ENCODE measurements at places on chromosomes 5 and 9.

DNA sequence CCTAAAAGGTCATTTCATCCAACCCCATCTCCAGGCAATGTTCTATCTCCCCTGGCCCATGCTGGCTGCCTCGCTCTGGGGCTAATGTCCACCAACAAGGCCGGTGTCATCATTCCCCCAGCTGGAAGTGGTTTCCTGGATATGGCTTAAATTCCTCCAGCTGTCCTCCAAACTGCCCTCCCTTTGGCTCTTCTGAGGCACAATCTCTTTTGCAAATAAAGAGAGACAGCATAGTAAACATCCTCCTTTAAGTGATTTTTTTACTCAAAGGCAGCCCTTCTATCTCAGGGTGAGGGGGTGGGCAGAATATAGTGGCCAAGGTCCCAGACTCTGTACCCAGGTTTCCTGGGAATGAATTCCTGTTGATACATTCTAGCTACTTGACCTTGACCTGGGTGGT lies 117.4 kb upstream of the PANK3 start:
- no peak for DNase-seq

GRCh38 chr5:137273511-137273910 lies 225.6 kb downstream of the SPOCK1 start:
- no peak for DNase-seq

- DNase-seq: no peak
These were observed 1233.8 kb upstream of the WWC1 start for GRCh38 chr5:167057665-167058064.

DNA sequence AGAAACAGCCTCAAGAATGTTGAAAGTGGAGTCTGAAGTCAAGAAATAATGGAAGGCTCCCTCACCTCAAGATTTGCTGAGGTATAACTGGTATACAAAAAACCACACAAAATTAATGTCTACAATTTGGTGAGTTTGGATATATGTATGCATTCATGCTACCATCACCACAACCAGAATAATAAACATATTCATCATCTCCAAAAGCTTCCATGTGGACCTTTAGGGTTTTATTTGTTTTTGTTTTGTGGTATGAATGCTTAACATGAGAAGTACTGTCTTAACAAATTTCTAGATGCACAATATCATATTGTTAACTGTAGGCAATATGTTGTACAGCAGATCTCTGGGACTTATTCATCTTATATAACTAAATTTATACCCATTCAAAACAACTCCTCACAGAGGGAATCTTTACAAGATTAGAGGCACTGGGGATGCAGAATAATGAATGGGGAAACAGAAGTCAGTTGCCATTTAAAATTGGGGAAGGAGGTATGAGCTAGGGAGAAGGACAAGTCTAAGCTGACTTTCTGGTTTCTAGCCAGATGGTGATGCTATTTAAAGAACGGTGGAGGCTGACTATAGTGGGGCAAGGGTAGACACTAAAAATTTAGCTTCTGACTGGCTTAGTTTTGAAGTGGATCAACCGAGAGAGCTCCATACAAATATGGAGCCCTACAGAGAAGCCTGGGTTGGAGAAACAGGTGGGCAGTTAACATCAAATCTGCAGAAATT lies 213.9 kb downstream of the BNC2 start:
- no peak for DNase-seq

DNA sequence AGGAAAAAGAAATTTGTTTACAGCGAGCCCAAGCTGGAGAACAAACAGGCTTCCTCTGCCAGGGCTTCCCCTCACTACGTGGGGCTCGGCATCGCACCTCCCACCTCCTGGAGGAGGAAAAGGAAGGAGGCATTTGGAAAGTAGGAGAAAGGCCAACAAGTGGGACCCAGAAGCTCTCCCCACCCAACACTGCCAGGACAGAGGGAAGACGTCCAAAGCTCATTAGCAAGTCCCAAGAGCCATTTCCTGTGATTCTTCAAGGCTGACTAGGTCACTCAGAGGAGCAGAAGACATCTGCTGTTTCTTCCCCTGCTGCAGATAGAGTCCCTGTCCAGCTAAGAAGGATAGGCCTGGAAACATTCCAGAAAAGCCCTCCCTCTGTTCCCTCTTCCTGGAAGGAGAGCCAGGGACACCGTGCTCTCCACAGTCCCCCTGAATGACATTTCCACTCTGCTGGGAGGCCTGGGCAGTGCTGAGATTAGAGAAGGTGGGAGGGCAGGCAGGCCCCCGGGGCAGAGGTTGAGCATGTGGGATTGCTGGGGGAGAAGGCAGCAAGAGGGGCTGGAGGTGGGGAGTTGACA lies 57.0 kb upstream of the NEURL1B start:
- no peak for DNase-seq

DNA sequence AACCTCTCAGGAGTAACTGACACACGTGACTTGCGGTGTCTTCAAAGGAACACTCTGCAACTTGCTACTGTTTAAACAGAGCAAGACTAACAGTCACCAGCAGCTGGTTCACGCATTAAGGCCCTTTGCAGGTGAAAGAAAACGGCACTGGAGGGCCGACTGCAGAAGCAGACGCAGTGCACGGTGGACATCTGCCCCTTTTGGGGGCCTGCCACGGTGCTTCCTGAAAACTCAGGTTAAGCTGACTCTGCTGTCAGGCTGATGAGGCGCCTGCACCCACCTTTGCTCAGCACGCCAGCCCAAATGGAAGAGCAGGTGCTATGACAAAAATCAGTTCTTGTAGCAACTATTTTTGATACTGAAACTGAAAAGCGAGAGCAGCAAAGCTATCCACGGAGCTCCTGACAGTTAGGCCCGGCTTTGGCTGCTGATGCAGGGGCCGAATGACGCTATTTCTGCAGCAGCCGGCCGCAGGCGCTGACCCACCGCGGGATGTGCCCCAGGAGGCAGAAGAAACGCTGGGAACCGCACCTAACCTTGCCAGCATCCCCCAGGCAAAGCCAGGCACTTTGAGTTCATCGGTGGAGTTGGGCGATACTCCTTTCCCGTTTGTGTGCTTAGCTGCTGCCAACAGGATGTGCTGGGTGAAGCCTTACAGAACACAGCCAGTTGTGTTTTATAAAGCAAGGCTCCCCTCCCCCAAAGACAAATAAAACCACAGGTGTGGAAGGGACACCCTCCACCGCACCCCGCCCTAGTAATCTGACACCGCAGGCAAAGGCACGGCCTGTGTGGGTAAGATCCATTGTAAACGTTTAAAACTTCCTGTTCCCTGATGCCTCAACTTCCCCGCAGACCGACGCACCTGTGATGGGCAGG lies 21.1 kb upstream of the TERT start:
- DNase-seq: no peak

- no peak for DNase-seq
These were observed 97.3 kb upstream of the GOLGA1 start for GRCh38 chr9:125038166-125038565.

- DNase-seq: no peak
These were observed 10.9 kb downstream of the ZNF169 start for GRCh38 chr9:94270009-94270408.

DNA sequence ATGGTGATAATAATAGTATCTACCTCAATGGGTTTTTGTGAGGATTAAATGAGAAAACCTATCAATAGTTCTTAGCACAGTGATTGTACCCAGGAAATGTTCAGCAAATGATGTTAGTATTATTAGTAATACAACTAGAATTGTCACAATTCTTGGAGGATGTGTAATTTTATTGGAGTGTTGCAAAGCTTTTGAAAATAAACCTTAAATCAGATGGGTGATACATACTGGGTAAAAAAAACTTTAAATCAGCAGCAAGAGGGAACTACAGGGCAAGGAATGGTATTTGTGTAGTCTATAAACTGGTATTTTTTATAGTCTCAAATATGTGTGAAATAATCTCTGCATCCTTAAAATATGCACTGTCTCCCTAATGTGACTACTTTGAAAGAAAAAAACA lies 371.6 kb downstream of the PIK3R1 start:
- DNase-seq: no peak

GRCh38 chr9:128205296-128205944 lies 2.2 kb downstream of the DNM1 start:
- no peak for DNase-seq

DNA sequence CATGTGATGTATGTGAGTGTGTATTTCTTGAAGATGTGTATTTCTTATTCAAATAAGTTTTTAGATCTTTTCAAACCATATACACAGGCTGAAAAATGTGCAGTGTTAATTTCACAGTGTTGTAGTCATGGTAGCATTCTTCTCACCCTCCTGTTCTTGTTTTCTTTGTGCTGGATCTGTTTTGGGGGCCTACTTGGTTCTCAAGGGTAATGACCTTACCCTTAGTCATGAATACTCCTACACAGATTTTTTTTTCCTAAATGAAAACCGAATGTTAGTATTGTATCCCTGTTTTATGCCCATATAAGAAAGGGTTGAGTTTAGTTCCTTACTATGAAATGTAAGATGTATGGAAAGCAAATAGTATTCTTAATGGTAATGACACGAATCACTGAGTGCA lies 88.0 kb downstream of the SLC44A1 start:
- DNase-seq: no peak

- no peak for DNase-seq
These were observed 52.1 kb upstream of the PITX1 start for GRCh38 chr5:135085936-135086725.

GRCh38 chr9:35914301-35914807 lies 5.1 kb downstream of the SPAAR start:
- no peak for DNase-seq

DNA sequence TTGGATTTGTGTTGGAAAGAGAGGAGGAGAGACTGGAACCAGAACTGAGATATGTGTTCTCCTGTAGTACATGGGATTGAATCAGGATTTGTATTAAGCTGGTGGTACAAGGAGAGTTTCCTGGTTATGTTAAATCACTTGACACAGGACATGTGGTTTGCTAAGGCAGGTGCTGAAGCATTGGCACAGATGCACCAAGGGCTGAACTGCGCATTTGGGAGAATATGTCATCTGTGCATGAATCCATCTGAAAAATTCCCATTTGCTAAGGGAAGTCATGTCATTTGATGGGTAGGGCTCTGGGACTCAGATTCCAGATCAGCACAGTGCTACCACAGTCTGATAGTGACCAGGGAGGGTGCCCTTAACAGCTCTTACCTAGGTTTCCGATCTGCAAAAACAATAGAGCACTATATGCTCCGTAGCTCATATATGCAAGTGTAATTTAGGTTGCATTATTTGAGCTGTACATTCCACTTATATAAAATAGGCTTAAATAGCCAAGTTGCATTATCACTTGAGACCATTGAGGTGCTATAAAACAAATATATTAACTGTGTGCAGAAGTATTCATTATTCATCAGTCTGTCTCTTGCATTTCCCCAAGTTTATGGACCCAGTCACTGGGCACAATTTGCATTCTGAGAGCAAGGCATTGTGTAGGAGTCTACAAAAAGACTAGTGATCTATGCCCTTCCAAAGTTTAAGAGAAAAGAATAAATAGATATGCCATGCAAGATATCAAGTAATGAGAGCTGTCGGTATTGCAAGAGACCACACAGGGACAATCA lies 55.2 kb downstream of the ADAMTS16 start:
- no peak for DNase-seq

DNA sequence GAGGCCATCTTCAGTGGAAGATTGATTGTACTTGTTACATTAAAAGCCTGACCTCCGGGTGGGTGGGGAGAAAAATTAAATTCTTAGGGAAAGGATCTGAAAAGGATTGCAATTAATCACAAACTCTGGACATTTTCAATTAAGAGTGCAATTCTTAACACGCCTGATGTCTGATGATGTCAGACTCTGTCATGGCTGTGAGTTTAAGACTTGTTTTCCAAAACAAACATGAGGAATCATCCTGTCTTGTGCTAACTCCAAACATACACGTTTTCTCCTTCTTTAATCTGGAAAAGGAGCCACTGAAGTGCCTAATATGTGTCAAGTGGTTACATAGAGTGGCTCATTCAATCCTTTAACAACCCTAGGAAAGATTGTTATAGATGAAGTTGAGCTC lies 60.4 kb upstream of the SMIM23 start:
- no peak for DNase-seq

GRCh38 chr5:8958602-8959001 lies 587.3 kb downstream of the SEMA5A start:
- DNase-seq: no peak

- DNase-seq: no peak
These were observed 25.6 kb upstream of the GSN start for GRCh38 chr9:121242219-121242958.

GRCh38 chr5:60196385-60197113 lies 303.0 kb upstream of the PDE4D start:
- peak; percentile 23 for DNase-seq

DNA sequence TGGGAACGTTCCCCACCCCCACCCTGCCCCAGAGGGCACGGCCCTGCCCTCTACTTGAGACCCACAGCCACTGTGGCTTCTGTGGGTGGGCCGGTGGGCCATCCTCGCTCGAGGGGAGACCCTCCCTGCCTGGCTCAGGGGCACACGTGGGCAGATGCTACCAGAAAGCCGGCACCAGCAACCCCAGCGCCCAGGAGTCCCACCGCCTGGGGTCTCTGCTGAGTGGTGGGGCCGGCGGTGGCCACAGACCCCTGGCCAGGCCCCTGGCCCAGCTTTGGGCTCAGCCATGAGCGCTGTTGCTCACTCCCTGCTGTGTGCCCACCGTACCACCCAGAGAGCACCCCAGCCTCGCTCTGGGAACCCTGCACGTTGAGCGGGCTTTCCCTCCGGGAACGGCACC lies 16.5 kb upstream of the NRARP start:
- no peak for DNase-seq

- no peak for DNase-seq
These were observed 29.8 kb downstream of the PRUNE2 start for GRCh38 chr9:76876098-76876497.

GRCh38 chr9:107175041-107175440 lies 108.0 kb upstream of the RAD23B start:
- no peak for DNase-seq

- no peak for DNase-seq
These were observed 173.7 kb downstream of the CARTPT start for GRCh38 chr5:71892641-71893365.

DNA sequence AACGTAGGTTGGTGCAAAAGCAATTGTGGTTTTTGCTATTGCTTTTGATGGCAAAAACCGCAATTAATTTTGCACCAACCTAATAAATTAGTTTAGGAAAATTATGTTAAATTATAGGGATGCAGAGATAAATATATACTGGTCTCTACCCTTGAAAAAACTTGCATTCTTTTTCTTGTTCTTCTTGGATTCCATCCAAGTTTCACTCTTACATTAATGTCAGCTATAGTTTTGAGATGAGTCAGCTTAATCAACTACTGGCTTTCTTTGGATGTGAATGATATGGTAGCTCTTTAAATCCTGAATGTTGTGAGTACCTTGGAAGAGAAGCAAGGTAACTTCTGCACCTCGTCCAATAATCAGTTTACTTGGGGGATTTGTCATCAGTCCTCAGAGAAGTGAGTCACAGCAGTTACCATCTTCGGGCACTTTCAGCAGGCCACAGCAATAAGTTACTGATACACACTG lies 549.0 kb upstream of the ZNF608 start:
- no peak for DNase-seq

DNA sequence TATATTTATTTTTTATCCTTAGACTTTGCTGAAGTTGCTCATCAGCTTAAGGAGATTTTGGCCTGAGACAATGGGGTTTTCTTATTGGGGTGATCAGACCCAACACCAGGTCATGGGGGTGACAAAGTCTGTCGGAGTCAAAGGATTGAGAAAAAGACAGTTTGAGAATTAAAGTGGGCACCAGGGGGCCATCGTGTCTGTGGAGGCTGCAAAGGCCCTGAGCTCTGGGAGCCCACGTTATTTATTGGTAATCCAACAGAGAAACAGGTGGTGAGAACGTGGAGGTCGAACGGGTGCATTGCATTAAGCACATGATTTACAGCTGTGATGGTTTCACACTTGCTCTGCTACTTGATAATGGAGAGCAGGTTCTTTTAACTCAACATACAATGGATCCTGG lies 102.5 kb upstream of the CDH10 start:
- no peak for DNase-seq

Measured in C1 segment of cervical spinal cord (tissue), 14 donors.